HS-5 (cell line): ENCODE measurements at places on chromosomes 12 and 14.

DNA sequence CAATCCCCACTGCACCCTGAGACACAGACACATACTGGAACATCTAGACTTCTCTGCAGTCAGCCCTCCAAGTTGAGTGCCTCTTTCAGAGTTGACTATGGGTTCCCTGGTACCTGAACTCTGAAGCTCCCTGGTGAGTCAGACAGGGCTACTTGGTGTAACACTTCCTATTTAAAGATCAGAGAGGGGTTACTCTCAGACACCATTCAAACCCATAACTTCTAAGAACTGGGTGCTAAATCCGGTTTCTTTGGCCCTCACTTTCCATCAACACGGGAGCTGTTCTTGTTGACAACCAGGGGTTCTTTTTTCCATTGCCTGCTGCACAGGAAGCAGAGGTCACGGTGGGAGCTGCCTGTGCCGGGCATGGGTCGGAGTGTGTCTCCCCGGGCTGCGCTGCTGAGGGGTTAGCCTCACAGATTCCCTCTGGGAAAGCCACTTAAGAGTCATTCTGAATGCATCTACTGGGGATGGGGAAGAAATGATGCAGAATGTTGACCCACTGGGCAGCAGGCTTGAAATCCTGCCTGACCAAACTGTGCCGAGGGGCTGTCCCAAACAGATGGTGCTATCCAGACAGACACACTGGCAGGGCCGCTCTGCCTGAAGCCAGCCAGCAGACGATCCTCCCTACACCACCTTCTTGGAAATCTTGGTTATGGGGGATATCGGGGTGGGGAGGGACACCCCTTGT is 74.1 kb downstream of the PITPNM2 start:
- DNase-seq: no peak

DNA sequence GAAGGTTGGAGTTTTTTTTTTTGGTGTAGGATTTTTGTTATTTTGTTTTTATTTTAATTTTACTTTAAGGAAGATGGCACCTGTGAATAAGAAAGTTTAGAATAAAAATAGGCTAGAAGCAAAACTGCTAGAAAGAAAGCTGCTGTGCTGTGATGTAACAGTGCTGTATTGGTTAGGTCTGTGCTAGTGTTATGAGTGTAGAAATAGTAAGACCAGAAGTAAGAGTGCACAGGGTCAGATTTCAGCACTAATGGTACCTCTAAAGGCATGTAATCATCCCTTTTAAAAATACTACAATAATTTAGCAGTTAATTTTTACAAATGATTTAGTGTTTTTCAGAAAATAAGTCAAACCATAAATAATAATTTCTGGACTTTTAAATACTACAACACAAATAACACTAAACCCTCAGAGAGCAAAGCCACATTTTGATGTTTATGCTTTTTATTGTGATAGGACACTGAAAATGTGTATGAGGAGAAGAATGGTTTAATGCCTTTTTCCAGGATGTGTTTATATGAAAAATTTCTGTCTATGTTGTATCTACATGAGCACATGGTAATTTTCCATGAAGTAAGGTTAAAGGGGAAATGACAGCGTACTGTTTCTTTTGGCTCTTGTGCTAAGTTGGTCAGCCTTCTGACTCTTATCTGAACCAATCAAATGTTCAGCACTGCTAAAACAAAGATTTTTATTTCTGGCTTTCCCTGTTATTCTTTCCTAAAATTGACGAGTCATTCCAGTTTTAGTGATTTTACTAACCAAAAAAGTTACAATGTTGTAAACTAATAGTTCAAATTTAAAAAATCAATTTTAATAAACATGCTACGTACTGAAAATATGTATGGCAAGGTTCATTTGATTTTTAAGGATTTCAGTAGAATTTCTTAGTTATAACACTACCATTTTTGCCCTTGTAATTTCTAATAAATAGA is 96.1 kb downstream of the PPHLN1 start:
- DNase-seq: no peak

DNA sequence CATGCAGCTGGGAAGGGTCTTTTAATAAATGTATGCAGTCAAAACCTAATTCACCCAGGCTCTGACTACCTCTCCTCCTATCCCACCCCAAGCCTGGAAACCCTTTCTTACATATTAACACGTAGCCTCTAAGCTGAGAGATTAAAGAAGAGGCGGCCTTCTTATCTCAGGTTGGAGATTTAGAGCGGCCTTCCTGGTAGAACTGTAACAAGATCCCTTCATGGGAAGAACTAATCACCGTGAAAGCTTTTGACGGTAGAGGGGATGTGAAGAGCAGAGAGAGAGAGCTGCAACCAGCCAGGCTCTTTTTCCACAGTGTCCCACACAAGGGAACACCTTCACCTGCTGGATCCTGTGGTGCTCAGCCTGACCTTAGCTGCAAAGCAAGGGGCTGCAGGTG is 367.4 kb downstream of the MED13L start:
- DNase-seq: no peak

GRCh38 chr12:112537710-112538396 is 119.1 kb downstream of the PTPN11 start:
- DNase-seq: peak; percentile 11

GRCh38 chr12:53093777-53094393 is 3.6 kb upstream of the IGFBP6 start:
- DNase-seq: no peak
